Stimulated activated CD4-positive, alpha-beta T cell treated with anti-CD3 and anti-CD28 coated beads, Interleukin-1b, Interleukin-23, amount 100 ng/mL, for 24 hours (primary cell): ENCODE measurements at places on chromosomes 16 and 17.

DNA sequence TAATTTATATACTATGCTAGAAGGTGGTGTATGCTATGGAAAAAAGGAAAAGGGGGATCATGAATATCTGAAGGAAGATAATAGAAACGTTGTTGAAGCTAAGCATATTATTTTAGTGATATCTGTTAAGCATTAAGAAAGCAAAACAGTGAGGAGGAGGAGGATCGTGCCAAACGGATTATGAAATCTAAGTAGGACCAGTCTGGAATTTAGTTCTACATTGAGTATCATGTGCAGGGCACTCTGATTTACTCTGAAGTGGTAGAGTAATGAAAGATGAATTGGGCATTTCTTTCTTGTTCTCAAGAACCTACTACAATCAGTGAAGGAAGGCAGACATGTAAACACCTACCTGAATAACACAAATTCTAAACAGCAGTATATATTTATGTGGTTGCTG lies 195.3 kb downstream of the CYB561 start:
- no peak for DNase-seq

DNA sequence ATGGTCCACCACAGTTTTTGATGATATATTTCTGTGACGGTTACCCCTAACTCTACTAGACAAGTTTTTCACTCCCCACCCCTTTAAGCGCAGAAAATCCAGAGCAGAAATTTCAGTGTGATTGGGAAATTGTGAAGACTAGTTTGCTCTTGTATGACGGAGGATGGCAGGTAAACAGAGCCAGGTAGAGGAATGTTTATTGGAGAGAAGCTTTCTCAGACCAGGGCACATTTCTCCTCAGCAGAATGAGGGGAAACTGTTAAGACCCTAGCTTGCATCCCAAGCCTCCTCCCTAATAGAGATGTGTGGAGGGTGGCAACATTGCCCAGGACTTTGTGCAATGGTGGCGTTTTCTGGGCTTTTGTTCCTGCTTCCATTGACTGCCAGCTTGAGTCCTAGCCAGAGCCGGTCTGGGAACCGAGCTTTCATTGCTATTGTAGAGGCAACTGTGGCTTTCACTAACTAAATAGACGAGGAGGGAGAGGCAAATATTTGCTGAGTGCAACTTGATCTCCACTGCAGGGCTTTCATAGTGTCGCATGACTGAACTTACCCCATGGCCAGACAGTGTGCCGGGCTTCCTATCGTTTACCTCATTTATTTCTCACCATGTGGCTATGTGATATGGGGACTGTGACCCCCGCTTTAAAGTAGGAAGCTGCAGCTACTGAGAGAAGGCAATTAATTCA lies 159.6 kb upstream of the MPHOSPH6 start:
- no peak for DNase-seq

DNA sequence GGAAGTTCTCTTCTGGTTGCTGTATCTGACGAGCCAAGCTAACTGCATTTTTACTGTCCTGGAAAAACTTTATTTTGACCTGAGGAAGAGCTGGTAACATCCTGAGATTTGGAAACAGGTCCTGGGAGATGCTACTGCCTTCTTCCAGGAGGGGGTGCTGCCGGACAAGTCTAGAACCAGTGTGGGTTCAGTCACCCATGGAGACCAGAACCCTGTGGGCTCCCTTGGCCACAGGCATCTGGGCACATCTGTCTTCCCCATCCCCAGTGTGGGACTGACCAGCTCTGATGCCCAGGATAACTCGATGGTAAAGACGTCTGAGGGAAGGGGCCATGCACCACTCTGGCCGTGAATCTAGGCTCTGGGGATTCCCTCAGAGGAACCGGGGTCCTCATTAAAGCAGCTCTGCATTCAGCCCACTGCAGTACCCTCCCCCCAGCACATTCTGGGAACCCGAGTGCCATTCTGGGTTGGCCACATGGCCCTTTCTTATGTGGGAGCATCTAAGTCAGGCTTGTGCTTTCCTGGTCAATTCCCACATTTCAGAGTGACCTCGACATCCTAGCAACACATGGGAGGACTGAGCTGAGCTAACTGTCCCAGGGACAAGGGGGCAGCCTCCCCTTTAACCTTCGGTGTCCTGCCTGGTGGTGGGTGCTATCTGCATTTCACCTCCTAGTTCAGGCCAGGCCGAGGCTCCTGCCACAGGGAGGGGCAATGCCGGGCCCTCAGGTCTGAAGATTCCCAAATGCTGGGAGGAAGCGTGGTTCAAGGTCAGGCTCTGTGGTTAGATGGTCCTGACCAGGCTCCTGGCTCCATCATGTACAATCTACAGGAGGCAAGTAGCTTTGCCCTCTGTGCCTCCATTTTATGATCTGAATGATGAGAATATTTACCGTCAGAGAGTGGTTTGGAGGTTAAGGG lies 6.4 kb downstream of the C16orf86 start:
- DNase-seq, result no peak

- DNase-seq, result no peak
These were observed 1.7 kb downstream of the TBKBP1 start for GRCh38 chr17:47695429-47696376.
